Heart left ventricle (tissue), 16 donors: ENCODE measurements at places on chromosomes 2 and 18. TPM values are rescaled to one million over a fixed set of nuclear protein-coding genes. Genes with fewer than 3 reads are reported as not detected.

The AGXT gene
- total RNA-seq = not detected

The SDC1 gene
- total RNA-seq = 2.2 TPM

The DSC2 gene
- 30.6 TPM for total RNA-seq

GRCh38 chr2:2222931-2223330 is 108.1 kb downstream of the MYT1L start:
- DNase-seq = no peak
- H3K4me1 ChIP-seq = no peaks in the 10 kb centered on the region
- H3K36me3 ChIP-seq = no peaks in the 10 kb centered on the region

- no peak for DNase-seq
- H3K36me3 ChIP-seq = no peaks in the 10 kb centered on the region
- H3K27me3 ChIP-seq = no peaks in the 10 kb centered on the region
- H3K27ac ChIP-seq = no peak overlapping the region
Measured at GRCh38 chr2:85783796-85784195, 30.0 kb downstream of the ATOH8 start.

- no peak for DNase-seq
- peaks cover 43% of the 10 kb centered on the region for H3K36me3 ChIP-seq
- no peak overlapping the region for H3K4me3 ChIP-seq
- H3K27me3 ChIP-seq = no peaks in the 10 kb centered on the region
- H3K27ac ChIP-seq = no peak overlapping the region
Measured at GRCh38 chr2:25304321-25304720, 37.4 kb downstream of the DNMT3A start.

- peak; percentile 56 for DNase-seq
- peak overlapping the region; percentile 88 for H3K27ac ChIP-seq
- no peaks in the 10 kb centered on the region for H3K36me3 ChIP-seq
- peak overlapping the region; percentile 86 for H3K4me3 ChIP-seq
Measured at GRCh38 chr2:172427990-172428831, 825 bp downstream of the ITGA6 start.

DNA sequence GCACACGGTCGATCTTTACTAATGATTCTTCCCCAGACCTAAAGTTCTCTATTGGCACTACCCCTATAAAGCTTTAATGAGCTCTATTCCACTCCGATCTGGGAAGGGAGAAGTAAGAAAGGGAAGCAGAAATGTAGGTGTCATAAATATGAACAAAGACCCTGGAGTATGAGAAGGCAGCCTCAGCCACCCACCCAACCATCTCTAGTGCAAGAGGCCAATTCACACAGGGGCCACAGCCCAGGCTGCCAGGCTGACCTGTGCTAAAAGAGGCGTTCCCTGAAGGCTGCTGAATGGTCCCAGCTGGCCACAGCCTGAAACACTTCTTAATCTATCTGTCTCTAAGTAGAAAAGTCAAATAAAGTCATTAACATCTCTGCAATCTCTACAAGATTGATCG is 60.1 kb upstream of the ACTR3 start:
- DNase-seq = no peak
- H3K36me3 ChIP-seq = no peaks in the 10 kb centered on the region
- no peaks in the 10 kb centered on the region for H3K4me1 ChIP-seq
- no peak overlapping the region for H3K27ac ChIP-seq

- DNase-seq = no peak
- H3K4me1 ChIP-seq = peaks cover 22% of the 10 kb centered on the region
- peak overlapping the region; percentile 95 for H3K27ac ChIP-seq
Measured at GRCh38 chr18:48162956-48163737, 232.7 kb upstream of the SMAD2 start.

GRCh38 chr2:175293195-175293594 is 111.7 kb upstream of the ATP5MC3 start:
- H3K27me3 ChIP-seq = peaks cover 3% of the 10 kb centered on the region
- no peaks in the 10 kb centered on the region for H3K4me1 ChIP-seq
- H3K27ac ChIP-seq = no peak overlapping the region
- H3K36me3 ChIP-seq = no peaks in the 10 kb centered on the region
- no peak overlapping the region for H3K4me3 ChIP-seq
